T-cell (primary cell): ENCODE measurements at places on chromosomes 3 and 15. TPM values are rescaled to one million over a fixed set of nuclear protein-coding genes. Genes with fewer than 3 reads are reported as not detected.

Gene VGLL3
- total RNA-seq, result 0.03 TPM

Gene ITPR1
- 105 TPM for total RNA-seq

Gene KNL1
- total RNA-seq, result 3.8 TPM

Gene LSAMP
- total RNA-seq, result 0.03 TPM

DNA sequence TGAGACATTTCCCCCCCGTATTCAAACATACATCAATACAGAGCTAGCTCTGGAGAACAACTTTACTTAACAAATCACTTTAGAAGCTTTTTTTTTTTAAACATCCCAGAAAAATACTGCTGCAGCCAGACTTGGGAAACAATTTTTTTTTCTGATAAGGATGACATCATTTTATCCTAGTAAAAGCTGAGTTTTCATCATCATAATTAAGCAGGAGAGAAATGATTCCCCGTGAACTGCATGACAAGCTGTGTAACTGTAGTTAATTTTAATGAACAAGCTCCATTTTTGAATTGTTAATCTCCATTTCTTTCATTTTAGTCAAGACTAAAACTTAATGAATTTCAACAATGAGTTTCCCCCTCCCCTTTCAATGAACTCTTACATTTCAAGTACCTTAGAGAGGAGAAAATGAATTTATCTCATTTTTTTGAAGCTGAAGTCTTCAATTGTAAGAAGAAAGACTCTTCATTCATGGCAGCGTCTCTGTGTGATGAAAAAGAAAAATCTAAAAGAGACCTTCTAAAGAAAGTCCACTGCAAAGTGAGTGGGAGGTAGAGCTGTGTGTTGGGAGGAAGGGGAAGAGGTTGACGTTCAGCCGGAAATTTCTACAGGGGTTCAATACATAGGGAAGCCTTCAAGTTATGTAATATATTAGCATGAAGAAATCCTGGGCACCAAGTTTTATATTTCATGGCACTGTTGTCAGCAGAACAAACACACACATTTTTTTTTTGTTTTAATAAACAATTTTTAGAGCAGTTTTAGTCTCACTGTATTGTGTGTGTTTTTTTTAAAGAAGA, 31.7 kb downstream of the HES1 start:
- no peak for DNase-seq

DNA sequence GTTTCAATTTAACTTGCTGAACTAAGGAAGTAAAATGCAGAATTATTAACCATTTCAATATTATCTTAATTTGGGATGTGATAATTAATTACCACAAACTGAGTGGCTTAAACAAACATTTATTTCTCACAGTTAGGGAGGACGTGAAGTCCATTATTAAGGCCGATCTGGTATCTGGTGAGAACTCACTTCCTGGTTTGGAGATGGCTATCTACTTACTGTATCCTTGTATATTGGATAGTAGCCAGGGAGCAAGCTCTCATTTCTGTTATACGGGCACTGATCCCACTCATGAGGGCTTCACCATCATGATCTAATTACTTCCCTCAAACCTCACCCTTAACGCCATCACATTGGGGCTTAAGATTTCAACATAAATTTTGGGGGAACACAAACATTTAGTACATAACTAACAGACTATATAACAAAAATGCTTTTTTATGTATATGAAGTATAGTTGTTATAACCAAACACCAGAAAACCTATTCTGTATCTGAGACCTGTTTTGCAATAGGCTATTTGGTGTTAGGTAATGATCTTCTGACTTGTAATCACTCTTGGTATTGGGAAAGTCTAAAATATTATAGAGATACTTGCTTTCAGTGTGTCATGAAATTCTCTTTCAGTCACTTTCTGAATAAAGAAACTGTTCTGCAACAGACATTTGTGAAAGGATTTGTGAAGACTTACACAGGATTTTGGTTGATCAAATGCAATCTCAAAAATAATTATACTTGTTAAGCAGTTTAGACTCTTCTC, 4.7 kb upstream of the KPNA4 start:
- DNase-seq, result no peak

- DNase-seq, result no peak
These were observed 198.1 kb downstream of the MBNL1 start for GRCh38 chr3:152466784-152467183.

GRCh38 chr15:34718681-34719665, 35.8 kb downstream of the GJD2 start:
- no peak for DNase-seq

- DNase-seq, result no peak
These were observed 183.5 kb upstream of the NSMCE3 start for GRCh38 chr15:29452881-29453731.

- no peak for DNase-seq
These were observed 204.2 kb upstream of the PROK2 start for GRCh38 chr3:71989165-71989564.

DNA sequence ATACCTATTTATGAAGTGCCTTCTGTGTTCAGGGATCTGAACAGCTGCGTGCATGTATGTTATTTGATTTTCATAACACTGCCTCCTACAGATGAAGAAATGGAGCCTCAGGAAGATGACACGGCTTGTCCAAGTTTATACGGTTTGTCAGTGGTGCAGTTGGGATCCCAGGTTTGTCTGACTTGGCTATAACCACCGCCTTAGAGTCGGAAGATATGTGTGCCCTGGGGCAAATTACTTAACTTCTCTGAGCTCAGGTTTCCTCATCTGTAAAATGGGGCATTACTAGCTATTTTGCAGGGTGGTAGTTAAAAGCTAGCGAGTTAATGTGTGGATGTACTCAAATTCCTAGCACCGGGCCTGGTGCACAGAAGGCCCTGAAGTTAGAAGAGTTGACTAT, 54.1 kb upstream of the ANP32A start:
- no peak for DNase-seq

- DNase-seq, result no peak
These were observed 36.8 kb upstream of the CNTN3 start for GRCh38 chr3:74651292-74651691.

DNA sequence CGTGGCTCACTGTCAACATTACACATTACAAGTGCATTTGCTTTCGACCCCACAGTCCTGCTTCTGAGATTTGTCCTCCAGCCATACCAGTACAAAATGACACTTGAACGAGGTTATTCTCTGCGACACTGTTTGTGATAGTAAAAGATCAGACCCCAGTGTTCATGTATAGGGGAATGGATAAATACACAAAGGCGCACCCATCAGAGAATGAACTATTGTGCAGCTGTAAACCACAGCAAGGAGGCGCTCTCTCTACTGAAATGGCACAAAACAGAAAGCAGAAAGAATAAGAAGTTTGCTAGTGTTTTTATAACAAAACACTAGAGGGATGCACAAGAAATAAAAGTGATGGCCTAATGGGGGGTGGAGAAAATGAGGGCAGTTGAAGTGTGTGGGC, 4.9 kb upstream of the CHSY1 start:
- no peak for DNase-seq

GRCh38 chr15:48765022-48765421, 45.8 kb downstream of the CEP152 start:
- DNase-seq, result no peak

DNA sequence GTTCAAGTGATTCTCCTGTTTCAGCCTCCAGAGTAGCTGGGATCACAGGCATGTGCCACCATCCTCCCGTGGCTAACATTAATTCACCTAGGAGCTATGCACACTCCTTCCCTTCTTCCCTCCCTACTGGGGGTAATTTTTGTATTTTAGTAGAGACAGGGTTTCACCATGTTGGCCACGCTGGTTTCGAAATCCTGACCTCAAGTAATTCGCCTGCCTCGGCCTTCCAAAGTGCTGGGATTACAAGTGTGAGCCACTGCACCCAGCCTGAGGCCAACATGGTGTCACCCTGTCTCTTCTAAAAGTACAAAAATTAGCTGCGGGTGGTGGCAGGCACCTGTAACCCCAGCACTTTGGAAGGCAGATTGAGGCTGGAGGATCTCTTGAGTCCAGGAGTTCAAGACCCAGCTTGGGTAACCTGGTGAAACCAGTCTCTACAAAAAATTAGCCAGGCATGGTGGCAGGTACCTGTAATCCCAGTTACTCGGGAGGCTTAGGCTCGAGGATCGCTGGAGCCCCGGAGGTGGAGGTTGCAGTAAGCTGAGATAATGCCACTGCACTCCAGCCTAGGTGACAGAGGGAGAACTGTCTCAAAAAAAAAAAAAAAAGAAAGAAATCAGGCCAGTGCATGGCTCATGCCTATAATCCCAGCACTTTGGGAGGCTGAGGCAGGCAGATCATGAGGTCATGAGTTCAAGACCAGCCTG, 6.1 kb downstream of the RNU5B-1 start:
- DNase-seq, result no peak

DNA sequence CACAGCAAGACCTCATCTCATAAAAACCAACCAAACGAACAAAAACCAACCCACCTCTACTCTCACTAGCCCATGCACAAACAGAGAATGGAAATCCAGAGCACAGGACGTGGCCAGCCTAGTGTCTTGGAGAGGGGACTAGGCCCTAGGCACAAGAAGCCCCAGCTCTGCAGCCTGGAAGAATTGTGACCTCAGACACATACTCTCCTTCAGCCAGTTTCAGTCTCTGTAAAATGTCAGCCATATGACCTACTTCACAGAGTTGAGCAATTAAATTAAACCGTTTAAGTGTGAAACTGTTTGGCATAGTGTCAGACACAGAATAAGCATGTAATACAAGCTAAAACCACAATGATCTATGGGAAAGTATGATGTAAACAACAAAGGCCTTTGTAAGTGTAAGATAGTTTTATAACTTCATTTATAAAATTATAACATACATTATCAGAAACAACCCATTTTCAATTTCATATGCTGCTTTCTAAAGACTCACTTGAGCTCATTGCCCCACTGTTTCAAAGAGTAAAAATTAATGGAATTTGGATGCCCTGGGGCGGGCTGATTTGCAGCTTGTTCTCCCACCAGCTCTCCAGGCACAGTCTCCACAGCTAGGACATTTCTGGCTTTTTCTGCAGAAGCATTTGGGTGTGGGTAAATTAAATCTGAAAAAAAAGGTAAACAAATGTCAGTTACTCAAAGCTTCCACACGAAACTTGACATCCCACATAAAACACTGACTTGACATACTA, 32.9 kb downstream of the TBC1D2B start:
- no peak for DNase-seq

DNA sequence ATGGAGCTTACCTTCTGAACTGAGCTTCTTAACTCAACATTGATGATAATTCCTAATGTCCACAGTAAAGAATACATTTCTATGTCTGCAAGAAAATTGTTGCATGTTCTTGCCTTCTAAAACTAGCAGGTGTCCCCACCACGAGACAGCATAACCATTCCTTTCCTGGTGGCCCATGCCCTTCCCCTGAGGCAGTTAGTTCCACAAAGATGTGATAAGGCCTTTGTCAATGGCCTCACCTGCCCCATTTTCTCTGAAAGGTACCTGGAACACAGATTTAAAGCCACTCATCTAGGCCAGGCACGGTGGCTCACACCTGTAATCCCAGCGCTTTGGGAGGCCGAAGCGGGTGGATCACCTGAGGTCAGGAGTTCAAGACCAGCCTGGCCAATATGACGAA, 21.0 kb upstream of the HTR3E start:
- no peak for DNase-seq
